Hepatic stellate cell (primary cell): ENCODE measurements at places on chromosomes 1 and 21.
A peak's percentile ranks its signal among the peaks of the same experiment; 100 is the strongest.

- DNase-seq = no peak
These were observed 6.7 kb downstream of the DAP3 start for GRCh38 chr1:155695608-155696007.

- DNase-seq = no peak
These were observed 17.4 kb upstream of the ACTRT2 start for GRCh38 chr1:3003941-3004270.

DNA sequence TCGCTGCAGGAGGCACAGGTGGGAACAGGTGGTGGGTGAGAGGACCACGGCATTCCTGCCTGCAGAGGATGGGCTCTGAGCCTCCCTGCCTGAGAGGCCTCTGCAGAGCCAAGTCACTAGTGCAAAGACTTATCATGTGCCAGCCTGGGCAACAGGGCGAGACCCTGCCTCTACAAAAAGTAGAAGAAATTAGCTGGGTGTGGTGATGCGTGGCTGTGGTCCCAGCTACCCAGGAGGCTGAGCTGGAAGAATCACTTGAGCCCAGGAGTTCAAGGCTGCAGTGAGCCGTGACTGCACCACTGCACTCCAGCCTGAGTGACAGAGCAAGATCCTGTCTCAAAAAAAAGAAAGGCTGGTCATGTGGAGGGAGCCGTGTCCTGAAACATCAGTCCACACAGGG is 46.4 kb downstream of the PKNOX1 start:
- DNase-seq = no peak

- DNase-seq = no peak
These were observed 234.4 kb downstream of the PTPRU start for GRCh38 chr1:29470788-29471119.

GRCh38 chr1:153404768-153405167 is 11.6 kb upstream of the S100A7A start:
- DNase-seq = no peak

DNA sequence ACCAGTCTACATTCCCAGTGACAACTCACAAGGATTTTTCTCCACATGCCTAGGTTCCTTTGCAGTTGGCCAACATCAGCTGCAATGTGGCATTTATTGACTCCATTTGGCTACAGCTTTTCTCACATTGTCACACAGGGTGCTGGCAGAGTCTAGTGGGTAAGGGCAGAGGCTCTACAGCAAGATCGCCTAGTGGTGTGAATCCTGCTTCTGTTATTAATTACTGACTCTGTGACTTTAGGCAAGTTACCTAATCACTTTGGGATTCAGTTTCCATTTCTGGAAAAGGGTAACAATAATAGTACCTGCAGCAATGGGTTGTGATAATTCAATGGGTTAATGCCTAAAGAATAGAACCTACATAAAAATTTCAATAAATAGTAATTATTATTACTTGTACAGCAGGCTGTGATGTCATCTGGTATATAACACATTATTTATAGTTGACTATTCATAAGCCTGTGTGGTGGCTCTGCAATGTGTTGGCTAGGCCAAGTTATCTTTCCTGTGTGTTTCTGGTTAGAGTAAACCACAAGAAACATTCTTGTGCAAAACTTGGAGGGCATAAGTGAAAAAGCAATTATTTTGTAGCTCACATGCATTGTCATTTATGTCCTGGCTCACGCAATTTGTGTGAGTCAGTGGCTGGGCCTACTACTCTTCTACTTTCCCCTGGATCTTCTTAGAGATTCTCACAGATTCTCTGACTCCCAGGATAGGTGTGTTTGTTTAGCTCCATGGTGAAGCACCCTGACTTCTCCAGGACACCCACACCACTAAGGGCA is 59.5 kb downstream of the PTGS2 start:
- DNase-seq = no peak

GRCh38 chr1:69920426-69920825 is 285.0 kb downstream of the LRRC40 start:
- DNase-seq = no peak

- no peak for DNase-seq
These were observed 4.2 kb downstream of the NECTIN4 start for GRCh38 chr1:161085165-161085564.

- DNase-seq = no peak
These were observed 74.3 kb upstream of the COG2 start for GRCh38 chr1:230568008-230568407.

DNA sequence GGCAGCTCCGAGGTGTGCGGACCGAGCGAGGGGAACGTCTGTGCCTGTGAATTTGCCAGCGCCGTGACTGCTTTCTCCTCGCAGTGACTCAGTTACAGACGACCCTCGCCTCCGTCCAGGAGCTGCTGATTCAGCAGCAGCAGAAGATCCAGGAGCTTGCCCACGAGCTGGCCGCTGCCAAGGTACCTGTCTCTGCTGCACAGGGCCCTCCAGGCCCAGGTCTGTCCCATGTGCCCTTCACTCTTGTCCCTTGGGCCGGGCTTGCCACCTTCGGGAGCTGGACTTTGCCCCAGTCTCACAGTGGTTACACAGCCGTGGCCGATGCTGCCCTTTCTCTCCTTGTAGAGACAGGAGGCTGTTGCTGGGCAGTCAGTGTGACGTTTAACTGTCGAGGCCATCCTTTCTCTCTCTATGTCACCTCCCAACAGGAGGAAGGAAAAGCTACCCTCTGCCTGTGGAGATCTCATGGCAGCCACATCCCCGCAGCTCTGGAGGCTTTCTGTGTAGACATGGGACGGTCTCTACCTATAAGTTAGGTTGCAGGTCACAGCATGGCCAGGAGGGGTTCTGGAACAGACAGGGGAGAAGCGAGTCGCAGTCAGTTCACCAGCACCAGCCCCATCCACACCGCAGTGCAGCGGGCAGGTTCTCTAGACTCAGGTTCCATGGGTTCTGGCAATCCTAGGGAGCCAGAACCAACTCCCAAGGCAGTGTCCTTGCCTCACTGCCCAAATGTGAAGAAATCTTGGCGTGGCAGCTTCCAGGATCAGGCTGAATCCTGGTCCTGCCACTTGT is 149.7 kb downstream of the PEX14 start:
- no peak for DNase-seq

DNA sequence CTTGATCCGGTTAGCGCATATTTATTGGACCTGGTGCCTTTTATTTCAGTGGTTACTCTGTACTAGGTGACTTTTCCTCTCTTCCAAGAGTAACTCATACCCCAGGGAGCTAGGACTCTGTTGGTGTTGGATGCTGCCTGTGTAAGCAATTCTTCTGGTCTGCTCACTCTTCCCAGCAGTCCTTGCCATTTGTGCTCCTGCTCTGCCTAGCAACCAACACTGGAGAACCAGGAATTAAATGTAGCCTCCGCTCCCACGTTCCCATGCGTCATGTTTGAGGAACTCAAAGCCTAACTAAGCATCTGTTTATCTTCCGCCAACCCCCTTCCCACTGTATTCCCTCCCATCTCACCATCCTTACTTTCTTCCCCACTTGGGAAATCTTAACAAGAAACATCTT is 65.7 kb upstream of the RAVER2 start:
- no peak for DNase-seq

DNA sequence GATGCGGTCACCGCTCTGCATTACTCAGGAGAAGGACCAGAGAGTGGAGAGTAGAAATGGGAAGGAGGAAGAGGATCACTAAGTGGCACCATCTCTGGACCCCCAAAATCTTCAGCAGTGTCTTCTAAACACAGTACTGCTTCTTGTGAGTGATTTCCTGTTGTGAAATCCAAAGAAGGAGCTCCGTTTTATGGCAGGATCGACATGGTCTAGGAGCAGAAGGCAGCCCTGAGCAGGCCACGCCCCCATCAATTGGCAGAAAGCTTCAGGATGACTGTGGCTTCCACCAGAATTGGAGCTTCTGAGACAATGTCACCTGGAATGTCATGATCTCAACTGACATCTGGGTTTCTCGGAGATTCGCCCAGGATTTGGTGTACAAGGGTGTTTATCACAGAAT is 171.5 kb downstream of the ADSS2 start:
- DNase-seq = no peak

DNA sequence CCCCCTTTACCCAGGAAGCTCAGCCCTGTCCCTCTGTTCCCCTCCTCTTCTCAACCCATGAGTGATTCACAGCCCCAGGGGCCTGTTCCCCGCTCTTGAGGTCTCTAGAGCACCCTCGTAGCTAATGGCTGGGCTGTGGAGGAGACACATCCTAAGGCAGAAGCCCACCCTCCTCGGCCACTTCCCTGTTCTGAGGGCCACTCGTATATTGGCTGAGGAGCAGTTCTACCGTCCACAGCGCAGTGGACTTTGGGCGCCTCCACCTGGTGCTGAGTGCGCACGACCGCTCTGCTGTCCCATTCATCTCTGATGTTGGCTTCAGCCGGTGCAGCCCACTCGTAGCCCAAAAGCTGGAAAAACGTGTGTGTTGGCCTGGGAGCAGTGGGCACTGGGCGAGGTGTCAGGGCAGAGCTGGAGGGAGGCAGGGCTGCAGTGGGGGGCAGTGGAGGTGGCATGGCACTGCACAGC is 24.5 kb upstream of the PKP1 start:
- DNase-seq = no peak

- DNase-seq = no peak
These were observed 28.0 kb upstream of the SMPDL3B start for GRCh38 chr1:27906759-27907158.

- DNase-seq = no peak
These were observed 25.7 kb upstream of the KCNK1 start for GRCh38 chr1:233587958-233588799.

GRCh38 chr1:180533266-180533987 is 25.3 kb upstream of the OVAAL start:
- DNase-seq = peak; percentile 58

DNA sequence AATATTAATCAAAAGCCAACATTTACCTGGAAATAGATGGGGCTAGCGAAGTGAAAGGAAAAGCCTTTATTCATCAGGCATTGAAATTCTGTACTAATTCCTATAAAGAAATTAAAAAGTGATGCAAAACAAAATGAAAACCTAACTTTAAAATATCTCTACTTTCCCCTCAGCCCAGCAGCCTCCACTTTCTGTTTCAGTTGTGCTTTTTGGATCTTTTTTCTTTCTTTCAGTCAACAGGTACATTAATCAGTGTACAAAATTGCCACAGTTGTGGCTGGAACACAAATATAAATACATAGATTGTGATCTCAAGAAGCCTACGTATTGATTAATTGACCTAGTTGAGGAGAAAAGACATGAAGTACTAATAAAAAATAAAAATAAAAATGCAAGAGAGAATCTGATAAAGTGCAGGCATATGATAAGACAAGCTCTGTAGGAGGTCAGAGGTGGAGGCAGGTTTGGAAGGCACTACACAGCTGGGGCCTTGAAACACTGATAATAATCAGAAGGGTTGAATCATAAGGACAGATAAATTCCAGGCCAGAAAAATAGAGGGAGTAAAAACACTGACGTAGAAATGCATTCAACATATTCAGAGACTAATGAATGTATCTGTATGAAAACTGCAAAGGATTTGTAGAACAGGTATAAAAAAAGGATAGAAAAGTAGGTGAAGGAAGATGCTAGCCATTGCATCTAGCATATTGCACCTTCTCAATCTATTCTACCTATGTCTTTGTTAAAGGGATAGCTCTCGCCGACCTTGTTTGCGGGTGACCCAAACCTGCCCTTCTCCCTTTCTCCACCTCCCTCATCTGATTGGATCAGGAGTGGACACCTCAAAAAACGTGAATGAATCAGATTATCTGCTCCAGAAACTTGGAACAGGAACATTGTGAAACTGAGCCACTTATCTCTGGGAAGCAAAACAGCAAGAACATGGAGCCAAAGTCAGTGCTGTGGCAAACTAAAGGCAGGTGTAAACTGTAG is 607.8 kb upstream of the ADGRL2 start:
- DNase-seq = no peak

DNA sequence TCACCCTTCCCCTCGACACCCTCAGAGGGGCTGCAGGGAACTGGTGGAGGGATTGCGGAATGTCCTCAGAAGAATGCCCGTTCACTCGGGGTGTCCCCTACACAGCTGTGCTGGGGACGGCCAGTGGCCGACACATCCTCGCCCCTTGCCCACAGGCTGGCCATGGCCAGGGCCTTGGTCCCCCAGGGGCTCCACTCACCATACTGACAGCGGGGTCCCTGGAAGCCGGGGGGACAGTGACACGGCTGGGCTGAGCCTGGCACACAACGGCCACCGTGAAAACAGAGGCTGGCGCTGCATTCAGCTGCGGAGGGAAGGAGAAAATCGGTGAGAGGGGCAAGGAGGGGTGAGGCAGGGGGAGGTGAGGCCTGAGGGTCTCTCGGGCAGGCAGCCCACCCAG is 31.7 kb downstream of the MEGF6 start:
- DNase-seq = no peak

GRCh38 chr1:96772349-96772748 is 50.8 kb downstream of the PTBP2 start:
- DNase-seq = no peak

DNA sequence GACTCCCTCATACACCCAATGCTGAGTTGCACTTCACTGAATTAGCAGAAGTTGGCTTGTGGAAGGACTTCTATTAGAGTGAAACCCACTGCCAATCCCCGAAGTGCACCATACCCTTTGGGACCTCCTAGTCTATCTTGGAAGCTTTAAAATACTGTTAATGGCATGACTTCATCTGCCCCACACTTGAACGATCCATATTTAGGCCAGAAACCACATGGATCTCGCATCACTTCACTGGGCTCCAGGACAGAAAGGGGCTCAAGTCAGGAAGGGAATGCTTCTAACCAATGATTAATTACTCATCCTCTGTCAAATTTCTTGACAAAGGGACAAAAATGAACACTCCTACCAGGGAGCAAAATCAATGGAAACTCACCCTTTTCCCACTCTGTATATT is 69.1 kb downstream of the BCAR3 start:
- DNase-seq = no peak

DNA sequence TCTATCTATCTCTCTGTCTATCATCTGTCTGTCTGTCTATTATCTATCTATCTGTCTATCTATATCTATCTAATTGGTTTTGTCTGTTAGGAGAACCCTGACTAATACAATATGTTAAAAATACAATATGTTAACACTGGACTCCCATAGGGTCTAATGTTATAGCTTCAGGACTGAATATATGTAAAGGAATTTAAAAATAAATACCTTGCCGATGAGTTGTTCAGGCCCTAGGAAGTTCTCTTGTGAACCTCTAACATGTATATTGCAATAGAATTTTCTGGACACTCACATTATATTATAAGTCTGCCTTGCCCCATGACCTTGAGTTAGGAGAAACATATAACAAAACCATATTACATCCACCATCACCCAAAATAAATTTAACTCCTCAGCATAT is 900.6 kb downstream of the NCAM2 start:
- DNase-seq = no peak

DNA sequence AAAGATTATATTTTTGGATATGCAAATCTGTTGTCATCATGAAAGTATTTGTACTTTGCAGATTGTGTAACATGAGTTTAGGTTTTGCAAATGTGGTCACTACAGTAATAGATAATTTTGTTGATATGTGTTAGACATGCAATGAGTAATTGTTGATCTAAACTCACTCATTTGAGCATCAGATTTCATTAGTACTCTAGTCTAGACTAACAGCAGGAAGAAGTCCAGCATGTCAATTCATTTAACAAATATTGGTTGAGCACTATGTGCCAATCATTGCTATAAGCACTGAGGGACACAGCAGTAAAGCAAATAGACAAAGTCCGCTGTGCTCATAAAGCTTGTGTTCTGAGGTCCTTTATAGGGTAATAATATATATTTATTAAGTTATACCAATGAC is 350.0 kb downstream of the USP25 start:
- no peak for DNase-seq
